Left renal cortex interstitium (tissue), 4 donors: ENCODE measurements at places on chromosomes 6 and 20.

DNA sequence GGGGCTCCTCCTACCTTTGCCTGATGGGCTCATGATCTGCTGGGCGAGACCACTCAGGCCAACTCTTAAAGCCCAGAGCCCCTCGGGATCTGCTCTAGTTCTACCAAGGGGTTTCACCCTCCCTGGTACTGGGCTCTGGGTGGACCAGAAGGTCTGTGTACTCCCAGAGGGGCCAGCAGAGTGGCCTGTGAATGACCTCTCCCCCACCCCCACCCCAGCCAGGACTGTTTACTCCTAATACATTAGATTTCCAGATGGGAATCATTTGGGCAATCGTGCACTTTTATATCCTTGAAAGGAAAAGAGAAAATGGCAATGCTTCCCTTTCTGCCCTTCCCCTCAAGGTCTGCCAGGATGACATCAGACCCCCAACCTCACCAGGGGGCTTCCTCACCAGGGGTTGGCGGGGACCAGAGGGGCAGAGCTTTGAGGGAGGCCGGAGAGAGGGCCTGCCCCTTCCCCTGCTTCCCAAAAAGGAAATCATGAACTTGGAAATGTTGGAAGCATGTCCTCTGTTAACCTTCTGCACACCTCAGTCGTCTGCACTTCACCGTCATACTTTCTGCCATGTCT lies 37.1 kb upstream of the PMEPA1 start:
- no peak for DNase-seq

DNA sequence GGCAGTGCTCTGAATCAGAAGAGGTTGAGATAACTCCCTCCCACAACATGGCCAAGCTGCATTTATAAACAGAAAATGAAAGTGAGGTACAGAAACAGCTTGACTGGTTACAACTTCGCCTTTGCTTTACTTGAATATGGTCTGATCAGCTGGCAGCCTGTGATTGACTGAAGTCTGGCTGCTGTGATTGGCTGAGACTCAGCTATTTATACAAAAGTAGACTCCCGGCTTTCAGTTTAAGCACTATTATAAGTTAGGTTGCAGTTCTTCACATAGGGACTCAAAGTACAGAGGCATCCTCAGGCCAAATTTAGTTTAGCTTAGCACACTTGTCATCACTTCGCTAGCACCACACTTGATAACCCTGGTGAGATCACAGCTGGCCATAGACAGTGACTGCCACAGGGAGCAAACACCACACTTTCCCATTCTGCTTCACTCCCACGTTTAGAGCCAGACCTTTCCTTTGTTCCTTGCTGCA lies 362.6 kb downstream of the EPM2A start:
- DNase-seq: no peak

DNA sequence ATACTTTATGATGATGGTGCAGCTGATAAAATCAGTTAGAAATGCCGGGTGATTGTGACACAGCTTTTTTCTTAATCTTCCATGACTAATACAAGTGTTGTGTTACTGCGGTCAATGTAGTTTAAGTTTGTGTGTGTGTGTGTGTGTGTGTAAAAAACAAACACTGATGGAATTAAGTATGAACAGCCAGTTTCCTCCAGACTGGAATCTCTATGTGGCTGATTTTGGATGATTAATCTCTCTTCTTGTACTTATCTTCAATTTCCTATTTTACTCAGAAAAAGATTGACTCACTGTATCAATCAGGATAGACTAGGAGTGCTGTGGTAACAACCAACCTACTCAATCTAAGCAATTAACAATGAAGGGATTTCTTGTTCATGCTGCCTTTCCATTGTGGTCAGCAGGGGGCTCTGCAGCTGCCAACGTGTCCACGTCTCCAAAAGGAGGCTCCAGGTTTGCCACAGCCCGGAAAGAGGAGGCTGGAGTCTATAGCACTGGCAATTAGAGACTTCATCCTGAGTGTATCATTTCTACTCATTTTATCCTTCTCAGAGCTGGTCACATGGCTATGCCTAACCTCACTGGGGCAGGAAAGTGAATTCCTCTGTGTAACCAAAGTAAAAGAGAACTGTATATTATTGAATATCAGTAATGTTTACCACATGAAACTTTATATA lies 107.7 kb downstream of the CD109 start:
- DNase-seq: no peak

- DNase-seq: no peak
Measured at GRCh38 chr6:48476257-48476656, 365.3 kb upstream of the PTCHD4 start.

DNA sequence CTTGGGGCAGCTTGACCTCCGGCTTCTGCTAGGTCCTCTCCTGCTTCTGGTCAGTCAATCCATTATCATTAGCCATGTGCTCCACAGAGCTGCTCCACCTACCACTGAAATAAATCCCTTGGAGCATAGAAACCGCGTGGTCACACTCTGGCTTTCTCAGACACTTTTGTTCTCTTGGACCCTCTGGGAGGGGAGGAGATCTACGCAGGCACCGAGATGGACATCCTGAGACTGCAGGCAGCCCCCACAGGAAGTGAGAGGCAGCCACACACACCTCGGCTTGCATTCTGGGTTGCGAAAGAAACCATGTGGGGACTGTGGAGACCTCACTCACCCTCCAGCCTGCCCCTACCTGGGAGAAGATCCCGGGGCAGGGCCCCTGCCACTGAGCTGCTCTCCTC lies 79.5 kb downstream of the FYN start:
- no peak for DNase-seq

GRCh38 chr6:89963391-89963790 lies 69.1 kb downstream of the GJA10 start:
- DNase-seq: no peak

DNA sequence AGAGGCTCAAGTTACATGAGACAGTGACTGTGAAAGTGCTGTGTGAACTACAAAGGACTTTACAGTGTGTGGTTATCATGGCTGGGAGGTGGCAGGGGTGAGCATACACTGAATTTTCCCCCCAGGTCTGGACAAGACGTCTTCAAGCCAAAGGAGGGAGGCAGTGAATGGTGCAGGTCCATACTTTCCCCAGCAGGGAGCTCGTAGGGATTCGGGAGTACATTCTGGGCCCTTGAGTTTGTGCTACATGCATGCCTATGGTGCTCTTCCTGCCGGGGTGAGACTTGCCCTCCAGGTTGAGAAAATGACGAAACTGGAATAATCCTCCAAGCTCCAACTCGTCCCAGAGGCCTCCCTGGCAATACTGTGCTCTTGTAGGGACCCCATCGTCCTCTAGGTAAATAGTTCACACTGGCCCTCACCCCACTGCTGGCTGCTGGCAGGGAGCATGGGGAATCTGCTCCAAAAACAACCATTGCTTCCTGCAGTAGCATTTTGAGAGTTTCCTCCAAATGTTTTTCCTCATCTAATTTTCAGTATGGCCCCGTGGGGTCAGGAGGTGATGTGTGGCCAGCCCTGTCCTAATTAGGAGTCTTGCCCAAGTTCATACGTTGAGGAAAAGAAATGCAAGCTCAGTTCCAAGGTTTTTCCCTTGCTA lies 57.6 kb downstream of the ZNF831 start:
- no peak for DNase-seq

DNA sequence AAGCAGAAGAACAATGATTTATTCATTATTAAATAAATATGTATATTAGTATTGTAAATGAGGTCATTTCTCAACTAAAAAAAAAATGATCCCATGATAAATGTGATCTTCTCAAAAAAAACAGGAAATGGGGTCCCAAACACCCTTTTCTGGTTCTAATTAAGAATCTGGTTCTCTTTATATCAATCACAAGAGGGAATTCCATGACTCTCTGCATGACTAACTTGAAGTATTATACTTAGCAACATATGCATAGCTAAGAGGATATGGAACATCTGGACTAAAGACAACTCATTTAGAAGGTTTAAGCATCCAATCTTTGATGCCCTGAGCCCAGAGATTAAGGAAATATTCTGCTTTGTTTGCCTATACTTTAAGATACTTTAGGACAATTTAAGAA lies 89.7 kb upstream of the EMILIN3 start:
- DNase-seq: no peak

DNA sequence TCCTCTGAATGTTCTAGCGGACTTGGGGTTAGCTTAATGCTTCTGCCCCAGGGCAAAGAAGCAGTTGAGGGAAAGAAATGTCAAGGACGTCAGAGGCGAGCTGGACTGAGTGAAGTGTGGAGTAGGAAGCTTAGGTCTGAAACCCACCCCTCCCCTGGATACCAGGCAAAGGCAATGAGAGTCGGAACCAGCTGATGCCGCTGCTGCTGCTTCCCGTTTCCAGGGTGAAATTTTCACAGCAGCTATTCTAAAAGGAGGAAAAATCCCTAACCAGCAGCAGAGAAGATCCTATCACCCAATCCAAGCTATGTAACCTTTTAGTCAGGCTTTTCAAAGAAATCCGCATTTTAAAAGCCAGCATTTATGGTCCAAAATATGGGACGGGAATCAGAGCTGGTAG lies 564.3 kb downstream of the LMBRD1 start:
- DNase-seq: no peak

GRCh38 chr20:51416532-51417249 lies 125.8 kb downstream of the NFATC2 start:
- no peak for DNase-seq

- no peak for DNase-seq
Measured at GRCh38 chr20:8583566-8584043, 451.5 kb downstream of the PLCB1 start.

- no peak for DNase-seq
Measured at GRCh38 chr6:126657561-126658175, 317.8 kb downstream of the CENPW start.

DNA sequence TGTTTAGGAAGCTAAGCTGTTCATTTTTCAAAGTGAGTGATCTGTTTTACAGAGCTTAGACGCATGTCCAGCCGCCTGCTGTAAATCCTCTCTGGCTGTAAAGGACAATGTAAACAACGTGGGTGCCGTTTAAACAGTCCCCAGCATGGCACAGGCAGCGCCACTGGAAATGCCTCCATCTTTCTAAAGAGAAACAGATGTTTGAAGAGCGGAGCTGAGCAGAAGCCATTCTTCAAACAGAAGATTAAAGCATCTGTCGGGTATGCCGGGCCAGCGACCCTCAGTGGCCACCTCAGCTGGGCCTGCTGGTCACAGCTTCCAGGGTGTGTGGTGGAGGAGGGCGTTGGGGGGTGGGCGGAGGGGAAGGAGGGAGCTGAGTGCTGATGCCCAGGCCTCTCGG lies 138.6 kb downstream of the ERMARD start:
- no peak for DNase-seq

- DNase-seq: no peak
Measured at GRCh38 chr20:45751721-45752120, 29.6 kb downstream of the SPINT4 start.

- DNase-seq: no peak
Measured at GRCh38 chr6:11912420-11912819, 99.7 kb upstream of the HIVEP1 start.

- no peak for DNase-seq
Measured at GRCh38 chr20:2688041-2688591, 4.5 kb upstream of the EBF4 start.

GRCh38 chr6:110699780-110700179 lies 115.5 kb downstream of the CDK19 start:
- DNase-seq: no peak

- no peak for DNase-seq
Measured at GRCh38 chr6:20334334-20334733, 67.3 kb upstream of the E2F3 start.

GRCh38 chr6:44921798-44922197 lies 406.3 kb upstream of the RUNX2 start:
- DNase-seq: no peak

DNA sequence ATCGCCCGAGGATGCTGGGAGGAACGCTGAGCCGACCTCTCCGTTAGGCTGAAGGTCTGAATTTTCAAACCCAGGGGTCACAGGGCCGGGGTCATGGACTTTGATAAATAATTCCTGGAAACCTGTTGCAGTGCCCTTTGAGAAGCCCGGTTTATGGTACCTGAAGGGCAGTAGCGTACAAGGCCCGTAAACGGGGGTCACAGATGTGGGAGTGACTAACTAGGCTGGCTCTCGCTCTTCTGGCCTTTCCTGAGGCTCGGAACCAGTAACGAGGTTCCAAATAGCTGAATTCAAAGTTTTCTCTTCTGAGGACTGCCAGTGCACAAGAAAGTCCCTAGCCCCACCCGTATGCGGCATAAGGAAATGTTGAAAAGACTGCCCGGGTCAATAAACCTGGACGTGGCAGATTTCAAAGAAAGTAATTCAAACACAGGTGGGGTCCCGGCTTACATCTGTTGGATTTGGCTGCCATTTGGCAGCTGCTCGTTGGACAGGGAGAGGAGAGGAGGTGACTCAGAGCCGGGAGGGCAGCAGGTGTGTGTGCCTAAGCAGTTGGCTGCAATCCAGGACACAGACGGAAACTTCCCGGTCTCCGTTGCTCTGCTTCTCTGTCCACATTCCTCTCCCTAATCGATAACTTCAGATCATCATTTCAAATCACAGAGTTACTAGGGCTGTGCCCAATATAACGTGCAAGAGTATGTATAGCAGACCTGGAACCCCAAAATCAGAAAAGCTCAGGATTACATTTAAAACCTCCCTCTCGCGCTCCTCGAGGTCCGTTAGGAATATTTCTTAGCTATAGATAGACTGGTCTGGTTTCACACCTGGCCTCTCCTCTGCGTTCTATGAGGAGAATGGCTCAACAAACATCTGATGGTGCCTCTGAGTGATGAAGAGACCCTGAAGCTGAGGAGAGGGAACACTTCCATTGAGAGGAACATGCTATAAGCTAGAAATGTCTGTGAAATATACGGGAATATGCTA lies 765 bp upstream of the GMDS start:
- DNase-seq: peak; percentile 50

DNA sequence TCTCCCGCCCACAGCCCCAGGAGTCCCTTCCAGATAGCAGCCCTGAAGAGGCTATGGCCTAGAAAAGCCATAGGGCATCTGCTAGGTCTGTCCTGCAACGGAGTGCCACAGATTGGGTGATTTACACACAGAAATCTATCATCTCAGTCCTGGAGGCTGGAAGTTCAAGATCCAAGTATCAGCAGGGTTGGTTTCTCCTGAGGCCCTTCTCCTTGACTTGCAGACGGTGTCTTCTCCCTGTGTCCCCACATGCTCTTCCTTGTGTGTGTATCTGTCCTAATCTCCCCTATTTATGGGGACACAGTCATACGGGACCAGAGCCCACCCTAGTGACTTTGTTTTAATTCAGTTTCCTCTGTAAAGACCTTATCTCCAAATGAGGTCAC lies 15.3 kb downstream of the FOXF2 start:
- DNase-seq: no peak

- DNase-seq: no peak
Measured at GRCh38 chr6:163566056-163566455, 151.5 kb downstream of the QKI start.

- no peak for DNase-seq
Measured at GRCh38 chr6:75818098-75818855, 69.2 kb downstream of the MYO6 start.

DNA sequence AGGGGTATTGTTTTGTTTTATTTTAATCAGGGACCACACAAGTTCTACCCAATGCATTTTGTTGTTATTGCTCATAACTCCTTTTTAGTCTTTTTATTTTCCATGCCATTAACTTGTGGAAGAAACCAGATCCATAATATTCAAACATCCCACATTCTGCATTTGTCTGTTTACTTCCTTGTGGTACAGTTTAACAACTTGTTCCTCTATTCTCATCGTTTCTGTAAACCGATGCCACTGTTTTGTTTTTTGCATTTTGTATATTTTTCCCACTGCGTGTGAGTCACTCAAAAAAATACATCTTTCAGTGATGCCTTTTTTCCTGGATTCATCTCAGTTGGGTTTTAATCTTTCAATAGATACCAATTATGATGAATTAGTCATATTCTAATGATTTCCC lies 22.3 kb downstream of the SF3B5 start:
- DNase-seq: no peak
